ENCODE measurements at places on chromosomes 16 and 17. TPM values are rescaled to one million over a fixed set of nuclear protein-coding genes. Genes with fewer than 3 reads are reported as not detected.

GRCh38 chr16:370443-370842, at the start of gene MRPL28:
TSS of gene MRPL28 (minus strand) at chr16:370538. CDS start at chr16:370218, 320 bp downstream.
- peak; percentile 93 for DNase-seq

DNA sequence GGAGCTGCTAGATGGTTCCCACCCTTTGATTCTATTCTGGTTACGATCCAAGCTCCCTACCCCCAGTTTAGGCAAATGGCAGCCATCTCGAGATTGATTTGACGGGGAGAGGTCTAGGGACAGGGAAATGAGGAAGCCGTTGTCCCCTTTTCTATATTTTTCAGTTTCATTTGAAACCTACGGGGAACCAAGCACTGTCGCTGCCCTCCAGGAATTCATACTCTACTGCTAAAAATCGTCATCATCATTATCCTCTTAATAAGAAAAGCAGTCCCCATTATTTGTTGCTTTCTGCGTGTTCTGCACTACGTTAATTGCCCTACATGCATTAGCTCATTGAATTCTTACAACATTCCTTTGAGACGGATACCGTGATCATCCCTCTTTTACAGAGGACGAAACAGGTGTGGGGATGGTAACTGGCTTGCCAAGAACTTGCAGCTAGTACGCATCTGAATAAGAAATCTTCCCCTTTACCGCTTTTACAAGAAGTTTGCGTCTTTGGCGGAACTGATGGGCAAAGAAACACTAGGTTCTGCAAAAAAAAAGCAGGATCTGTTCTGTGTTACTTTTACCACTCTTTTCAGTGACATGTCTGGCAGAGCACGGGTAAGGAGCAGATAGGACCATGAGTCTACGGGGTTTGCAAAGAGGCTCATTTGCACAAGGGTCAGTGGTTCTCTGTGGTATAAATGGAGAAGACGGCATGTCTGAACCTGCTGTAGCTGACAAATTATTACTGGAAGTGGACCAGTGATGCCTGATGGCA, 1.1 kb downstream of the CCP110 start:
- DNase-seq, result no peak

SOX15 gene
- 0.21 TPM for total RNA-seq

FAM20A gene
- not detected for total RNA-seq

GRCh38 chr17:4097165-4097960, 45.5 kb downstream of the ZZEF1 start:
- no peak for DNase-seq

TOP2A gene
- 199 TPM for total RNA-seq

DNA sequence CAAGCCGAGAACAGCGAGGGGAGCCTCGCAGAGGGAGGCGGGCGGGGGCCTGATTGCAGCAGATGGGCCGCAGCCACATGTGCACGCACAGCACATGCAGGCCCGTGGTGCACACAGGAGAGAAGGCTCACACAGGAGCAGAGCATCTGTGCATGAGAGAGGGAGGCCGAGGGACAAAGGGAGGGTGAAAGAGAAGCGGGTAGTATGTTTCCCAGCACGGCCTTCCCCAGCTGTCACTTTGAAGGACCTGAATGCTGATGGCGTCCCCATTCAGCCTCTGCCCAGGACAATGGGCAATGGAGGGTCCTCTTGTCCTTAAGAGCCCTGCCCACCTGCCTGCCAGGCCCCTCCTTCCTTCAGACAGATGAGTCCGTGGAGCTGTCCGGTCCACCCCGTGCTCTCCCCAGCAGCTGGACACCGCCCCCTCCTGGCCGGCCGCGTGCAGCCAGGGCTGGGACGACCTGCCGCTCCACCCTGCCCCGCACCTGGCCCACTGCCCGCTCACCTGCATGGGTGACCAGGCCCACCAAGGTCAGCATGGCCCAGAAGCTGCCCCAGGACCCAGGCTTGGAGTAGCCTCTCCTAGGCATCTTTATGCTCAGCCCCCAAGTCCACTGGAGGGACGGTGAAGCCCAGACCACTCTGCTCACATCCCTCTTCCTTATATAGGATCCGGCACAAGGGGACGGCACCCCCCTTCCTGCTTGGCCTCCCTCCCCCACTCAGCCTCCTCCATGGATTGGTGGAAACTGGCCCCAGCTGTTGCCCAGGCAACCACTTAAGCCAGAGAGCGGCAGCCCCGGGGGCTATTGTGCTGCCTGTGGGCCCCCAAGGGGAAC, at the start of gene BTBD17:
BTBD17 (minus strand) TSS at position 639 of the 839 bp plus-strand sequence; CDS start at position 590, 49 bp downstream.
- peak; percentile 25 for DNase-seq

GRCh38 chr17:55200904-55201303, 63.9 kb upstream of the HLF start:
- DNase-seq, result no peak

DNA sequence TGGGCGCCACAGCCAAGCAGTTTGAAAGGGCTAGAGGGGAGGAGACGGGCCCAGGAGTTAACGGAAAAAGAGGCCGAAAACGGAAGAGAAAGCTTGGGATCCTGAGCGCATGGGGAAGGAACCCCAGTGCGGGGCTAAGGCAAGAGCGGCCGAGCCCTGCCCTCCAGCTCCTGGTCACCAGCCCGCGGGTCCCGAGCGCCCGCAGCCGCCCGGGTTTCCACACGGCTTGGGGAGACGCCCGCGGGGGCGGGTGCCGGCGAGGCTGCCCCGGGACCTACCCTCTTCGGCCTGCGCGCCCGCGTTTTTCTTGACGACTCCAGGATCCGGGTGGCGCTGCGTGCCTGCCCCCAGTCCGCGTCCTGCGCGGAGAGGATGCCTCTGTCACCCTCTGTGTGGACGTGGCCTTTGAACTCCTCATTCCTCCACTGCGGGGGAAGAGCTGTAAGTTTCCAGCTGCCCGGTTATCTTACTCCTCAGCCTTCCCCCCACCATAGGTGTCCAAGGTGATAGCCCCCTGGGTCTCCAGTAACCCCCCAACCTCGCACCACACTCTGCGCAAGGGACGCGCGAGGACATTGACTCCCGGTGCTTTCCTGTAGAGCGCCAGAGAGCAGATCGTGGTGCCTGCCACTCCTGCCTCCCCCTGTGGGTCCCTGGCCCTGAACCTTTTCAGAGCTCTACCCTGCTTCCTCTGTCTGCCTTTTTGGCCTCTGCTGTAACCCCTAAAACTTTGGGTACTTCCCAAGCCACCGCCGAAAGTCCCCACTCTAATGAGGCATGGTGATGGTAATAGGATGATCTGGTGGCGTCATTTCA, 1.7 kb upstream of the CDH11 start:
- DNase-seq, result no peak

TEX19 gene
- total RNA-seq, result not detected

DNA sequence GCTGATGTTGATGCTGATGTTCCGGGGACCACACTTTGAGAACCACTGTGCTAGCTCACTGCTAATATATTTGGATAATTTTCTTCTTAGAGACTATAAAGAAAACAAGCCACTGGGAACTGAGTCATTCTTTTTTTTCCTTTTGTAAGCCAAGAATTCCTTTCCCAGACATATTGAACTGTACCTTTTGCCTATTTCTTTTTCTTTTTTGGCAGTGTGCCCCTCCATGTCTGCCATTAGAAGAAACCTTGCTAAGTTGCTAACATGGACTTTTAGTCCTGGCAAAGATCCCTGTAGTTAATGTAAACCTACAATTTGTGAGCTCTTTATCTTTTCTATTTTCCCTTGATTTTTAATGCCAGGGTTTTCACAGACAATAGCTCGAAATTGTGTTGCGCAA, 17.3 kb upstream of the ERCC4 start:
- no peak for DNase-seq

TMEM88 gene
- 4.1 TPM for total RNA-seq

- no peak for DNase-seq
Observed at GRCh38 chr16:50667497-50668367, 13.4 kb downstream of the SNX20 start.

TAT gene
- total RNA-seq, result not detected

DNA sequence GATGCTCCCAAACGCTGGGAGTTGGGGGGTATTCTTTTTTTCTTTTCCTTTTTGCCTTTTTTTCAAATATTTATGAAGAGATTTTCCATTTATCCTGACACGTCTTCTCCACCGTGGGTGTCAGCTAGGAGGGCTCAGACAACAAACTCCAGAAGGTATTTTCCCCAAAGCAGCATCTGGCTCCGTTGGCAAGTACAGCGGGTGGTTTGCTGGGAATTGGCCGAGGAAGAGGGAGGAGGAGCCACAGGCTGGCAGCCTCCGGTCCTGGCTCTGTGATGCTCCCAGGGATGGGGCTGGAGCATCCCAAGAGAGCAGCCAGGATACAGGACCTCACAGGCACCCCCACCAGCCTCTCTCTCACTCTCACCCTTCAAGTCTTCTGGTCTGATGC, 10.9 kb upstream of the CACNG4 start:
- DNase-seq, result no peak

KCNG4 gene
- total RNA-seq, result not detected

TAF15 gene
- 321 TPM for total RNA-seq

GRCh38 chr16:48332978-48333377, 52.2 kb downstream of the SIAH1 start:
- no peak for DNase-seq

DNA sequence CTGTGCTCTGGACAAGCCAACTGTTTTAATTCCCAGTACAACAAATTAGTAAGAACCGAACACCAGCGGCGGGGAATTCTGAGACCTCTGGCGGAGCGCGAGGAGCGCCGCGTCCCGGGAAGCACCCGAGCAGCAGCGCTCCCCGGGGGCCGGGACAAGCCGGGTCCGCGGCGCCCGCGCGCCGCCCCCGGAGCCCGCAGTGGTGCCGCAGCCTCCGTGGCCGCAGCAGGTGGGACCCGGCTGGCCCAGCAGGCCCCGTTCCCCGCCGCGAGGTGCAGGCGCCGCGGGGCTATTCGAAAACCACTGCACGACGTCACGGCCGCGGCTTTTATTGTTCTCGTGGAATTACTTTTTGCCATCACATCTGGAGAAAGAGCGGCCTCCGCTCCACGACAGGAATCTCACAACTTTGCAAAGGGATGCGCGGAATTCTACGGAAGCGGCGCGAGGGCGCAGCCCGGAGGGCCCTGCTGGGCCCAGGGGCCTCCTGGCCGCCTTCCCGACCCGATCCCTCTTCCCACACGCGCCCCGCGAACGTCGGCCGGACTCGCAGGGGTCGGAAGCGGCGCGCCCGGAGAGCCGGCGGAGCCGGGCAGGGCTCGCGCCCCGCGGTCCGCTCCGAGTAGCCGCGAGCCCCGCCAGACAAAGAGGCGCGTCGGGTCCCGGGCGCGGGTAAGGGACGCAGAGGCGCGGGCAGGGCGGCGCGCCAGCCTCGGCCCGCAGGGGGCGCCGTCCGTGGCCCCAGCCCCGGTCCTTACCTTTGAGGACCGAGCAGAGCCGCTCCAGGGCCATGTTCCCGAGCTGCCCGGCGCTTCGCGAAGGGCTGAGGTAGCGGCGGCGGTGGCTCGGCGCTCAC, 696 bp downstream of the NETO2 start:
- DNase-seq, result peak; percentile 48

DNA sequence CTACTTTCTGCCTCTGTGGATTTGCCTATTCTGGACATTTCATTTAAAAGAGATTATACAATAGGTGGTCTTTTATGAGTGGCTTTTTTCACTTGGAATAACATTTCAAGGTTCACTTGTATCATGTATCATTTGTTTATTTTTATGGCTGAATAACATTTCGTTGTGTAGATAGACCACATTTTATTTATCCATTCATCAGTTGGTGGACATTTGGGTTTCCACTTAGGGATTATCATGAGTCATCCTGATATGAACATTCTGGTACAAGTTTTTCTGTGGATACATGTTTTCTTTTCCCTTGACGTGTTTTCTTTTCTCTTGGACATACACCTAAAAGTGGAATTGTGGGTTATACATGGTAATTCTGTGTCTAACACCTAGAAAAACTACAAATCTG, 25.3 kb downstream of the PRSS54 start:
- DNase-seq, result no peak
